ENCODE measurements at places on chromosomes 11 and 22. TPM values are rescaled to one million over a fixed set of nuclear protein-coding genes. Genes with fewer than 3 reads are reported as not detected.

The ART1 gene
- total RNA-seq, result 0.20 TPM

The CDC42EP2 gene
- 3.7 TPM for total RNA-seq

DNA sequence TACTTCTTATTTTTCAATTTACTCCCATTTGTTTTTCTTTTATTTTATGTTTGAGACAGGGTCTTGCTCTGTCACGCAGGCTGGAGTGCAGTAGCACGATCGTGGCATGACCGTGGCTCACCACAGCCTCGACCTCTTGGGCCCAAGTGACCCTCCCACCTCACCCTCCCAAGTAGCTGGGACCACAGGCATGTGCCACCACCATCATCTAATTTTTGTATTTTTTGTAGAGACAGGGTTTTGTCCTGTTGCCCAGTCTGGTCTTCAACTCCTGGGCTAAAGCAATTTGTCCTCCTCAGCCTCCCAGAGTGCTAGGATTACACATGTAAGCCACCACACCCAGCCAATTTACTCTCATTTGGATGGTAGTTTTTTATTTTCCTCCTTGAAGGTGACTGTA, 679.3 kb upstream of the CCDC179 start:
- no peak for DNase-seq

GRCh38 chr11:13348305-13348704, 70.7 kb downstream of the BMAL1 start:
- no peak for DNase-seq

- DNase-seq, result no peak
These were observed 8.0 kb upstream of the FXYD2 start for GRCh38 chr11:117832511-117832910.

DNA sequence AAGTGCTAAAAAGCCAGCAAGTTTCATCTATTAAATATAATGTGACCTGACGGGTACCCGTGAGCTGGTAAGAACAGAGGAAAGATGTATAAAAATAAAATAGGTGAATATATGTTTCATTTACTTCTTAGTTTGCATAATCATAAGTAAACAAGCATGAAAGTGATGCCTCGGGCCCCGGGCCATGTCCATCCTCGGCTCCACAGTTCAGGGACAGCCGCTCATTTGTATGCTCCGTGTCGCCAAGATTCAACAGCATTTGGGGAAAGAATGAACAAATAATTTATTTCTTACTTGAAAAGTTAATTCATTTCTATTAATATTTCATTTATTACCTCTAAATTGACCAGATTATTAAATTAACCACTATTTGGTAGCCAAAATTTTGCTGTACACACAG, 251.8 kb downstream of the NTM start:
- DNase-seq, result no peak

Data from skin of body (tissue), 3 donors.